Stimulated activated CD4-positive, alpha-beta T cell treated with anti-CD3 and anti-CD28 coated beads, Interleukin-12 subunit alpha, Interleukin-12 subunit beta, amount 100 ng/mL, for 4 hours (primary cell): ENCODE measurements at places on chromosomes 6 and 20.
A peak's percentile ranks its signal among the peaks of the same experiment; 100 is the strongest.

- DNase-seq, result peak; percentile 77
Observed at GRCh38 chr6:24720131-24720603, 1.2 kb upstream of the C6orf62 start.

- DNase-seq, result no peak
Observed at GRCh38 chr6:168393126-168393870, 47.7 kb upstream of the SMOC2 start.

GRCh38 chr6:6152060-6152459, 145.3 kb upstream of the NRN1 start:
- no peak for DNase-seq

- no peak for DNase-seq
Observed at GRCh38 chr20:8812817-8813216, 256.1 kb upstream of the PLCB4 start.
